Endothelial cell of umbilical vein (primary cell): ENCODE measurements at places on chromosomes 4 and X. TPM values are rescaled to one million over a fixed set of nuclear protein-coding genes. Genes with fewer than 3 reads are reported as not detected.

- no peaks in the 10 kb centered on the region for H3K27me3 ChIP-seq
- H3K4me3 ChIP-seq: no peak overlapping the region
- H3K27ac ChIP-seq: no peak overlapping the region
- peaks cover 2% of the 10 kb centered on the region for H3K4me1 ChIP-seq
These were observed 92.0 kb upstream of the TNIP3 start for GRCh38 chr4:121255986-121256750.

HSFX4 gene
- not detected in 2 replicates for total RNA-seq

DNA sequence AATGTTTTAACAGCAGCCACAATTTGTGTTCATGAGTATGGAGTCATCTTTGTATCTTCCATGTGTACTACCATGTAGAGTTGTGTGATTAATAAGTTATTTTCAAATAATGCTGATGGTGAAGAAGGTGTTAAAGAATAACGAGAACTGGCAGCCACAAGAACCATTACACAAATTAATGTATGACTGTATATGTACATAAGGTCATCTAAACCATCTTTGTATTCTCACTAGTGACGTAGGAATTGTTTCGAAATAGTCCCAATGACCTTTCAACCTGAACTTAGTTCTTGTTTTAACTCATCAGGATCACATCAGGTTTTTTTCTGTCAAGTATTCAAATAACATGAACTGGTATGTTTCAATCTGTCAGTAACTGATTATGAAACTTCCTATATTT is 48.3 kb upstream of the NOCT start:
- H3K27ac ChIP-seq: no peak overlapping the region
- no peaks in the 10 kb centered on the region for H3K36me3 ChIP-seq
- no peak for DNase-seq

DNA sequence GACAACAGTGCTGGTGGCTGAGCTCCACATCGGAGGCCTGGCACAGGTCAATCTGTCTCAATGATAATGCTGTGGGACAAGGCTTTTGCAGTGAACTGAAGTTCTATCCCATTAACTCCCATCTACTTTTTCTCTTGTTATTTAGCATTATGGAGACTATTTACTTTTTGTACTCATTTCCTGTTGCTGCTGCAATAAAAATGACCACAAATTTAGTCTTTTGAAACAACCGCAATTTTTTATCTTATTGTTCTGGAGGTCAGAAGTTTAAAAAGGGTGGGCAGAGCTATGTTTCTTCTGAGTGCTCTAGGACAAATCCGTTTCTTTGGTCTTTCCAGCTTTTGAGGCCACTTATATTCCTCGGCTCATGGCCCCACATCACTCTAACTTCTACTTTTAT is 111.0 kb upstream of the PITX2 start:
- no peaks in the 10 kb centered on the region for H3K36me3 ChIP-seq
- H3K27me3 ChIP-seq: no peaks in the 10 kb centered on the region
- H3K27ac ChIP-seq: no peak overlapping the region
- DNase-seq: peak; percentile 8
- H3K4me1 ChIP-seq: peaks cover 5% of the 10 kb centered on the region

DNA sequence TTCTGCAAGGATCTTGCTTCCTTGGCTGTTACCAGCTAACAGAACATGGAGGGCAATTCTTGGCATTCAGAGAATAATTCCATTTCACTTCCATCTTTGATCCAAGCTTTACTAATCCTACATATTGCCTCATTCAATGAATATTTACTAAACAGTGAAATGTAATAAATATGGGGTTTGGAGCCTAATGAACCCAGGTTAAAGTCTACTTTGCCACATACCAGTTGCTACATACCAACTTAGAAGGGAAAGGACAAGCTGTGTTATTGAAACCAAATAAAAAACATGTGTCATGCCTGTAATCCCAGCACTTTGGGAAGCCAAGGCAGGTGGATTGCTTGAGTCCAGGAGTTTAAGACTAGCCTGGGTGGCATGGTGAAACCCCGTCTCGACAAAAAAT is 265.6 kb downstream of the KLHL13 start:
- DNase-seq: no peak
- no peaks in the 10 kb centered on the region for H3K36me3 ChIP-seq
- H3K27ac ChIP-seq: no peak overlapping the region

DNA sequence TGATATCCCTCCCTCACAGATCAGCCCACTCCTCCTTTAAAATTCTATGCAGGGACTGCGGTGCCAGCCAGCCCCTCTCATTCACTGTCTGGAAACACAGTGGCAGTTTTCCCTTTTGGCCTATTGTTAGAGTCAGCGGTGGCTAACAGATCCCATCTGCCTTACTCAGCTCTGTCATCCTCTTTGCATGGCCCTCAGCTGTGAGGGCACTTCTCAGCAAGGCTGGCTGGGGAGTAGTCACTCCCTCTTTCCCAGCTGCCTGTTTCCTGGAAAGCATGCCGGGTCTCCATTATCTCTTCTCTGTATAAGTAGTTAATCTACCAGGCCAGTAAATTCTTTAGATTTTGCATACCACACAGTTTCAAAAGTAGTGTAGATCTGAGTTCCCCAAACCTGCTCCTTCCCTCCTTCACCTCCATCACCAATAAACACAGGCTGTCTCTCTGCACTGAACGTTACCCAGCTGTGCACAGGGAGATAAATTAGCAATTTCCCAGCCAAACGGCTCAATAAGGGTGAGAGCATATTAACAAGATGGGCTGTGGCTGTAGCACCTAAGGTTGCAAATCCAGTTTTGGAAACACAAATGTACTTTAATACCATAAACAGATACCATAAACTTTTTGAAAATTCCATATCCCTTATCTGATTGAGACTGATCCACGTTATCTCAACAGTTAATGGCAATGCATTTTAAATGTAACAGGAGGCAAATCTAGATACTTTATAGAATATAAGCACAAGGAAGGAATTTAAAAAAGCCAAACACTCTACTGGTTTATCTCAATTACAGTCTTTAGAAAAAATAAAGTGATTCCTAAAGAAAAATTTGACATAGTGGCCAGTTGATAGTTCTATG is 229.3 kb downstream of the ANKRD50 start:
- no peaks in the 10 kb centered on the region for H3K36me3 ChIP-seq
- H3K4me3 ChIP-seq: no peak overlapping the region
- H3K27me3 ChIP-seq: no peaks in the 10 kb centered on the region
- peak; percentile 44 for DNase-seq

DNA sequence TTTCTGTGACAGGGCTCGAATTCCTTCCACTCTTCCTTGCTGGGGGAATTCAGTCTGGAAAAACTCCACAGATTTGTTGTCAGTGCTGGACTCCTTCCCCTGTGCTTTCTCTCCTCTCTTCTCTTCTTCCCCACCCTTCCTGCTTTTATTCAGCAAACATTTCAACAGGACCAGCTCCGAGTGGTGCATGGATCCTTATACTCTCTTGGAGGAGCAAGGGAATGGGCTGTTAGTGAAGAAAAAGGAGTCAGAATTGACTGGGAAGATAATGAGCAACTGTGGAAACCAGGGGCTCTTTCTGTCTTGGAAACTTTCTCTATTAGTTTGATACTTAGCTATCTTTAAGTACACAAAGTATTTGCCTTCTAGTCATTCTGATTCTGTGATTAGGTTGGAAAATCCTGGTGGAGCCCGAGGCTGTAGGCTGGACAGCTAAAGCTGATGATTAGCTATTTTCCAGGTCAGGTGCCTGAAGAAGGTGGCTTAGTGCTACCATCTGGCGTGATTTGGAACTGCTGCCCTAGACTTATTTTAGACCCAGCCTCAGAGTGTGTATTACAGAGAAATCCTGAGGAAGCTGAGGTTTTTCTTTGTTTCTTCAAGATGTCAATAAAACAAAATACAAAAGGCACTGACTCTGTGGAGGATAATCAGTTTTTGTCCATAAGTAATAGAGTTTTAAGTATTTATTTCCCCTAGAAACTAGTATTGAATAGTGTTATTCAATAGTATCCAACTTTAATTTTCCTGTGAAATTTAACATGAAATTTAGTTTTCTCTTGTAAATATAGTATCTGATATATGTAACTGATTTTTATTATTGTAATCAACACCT is 38.4 kb downstream of the NAP1L5 start:
- no peaks in the 10 kb centered on the region for H3K36me3 ChIP-seq
- H3K4me3 ChIP-seq: no peak overlapping the region
- H3K27me3 ChIP-seq: no peaks in the 10 kb centered on the region
- H3K27ac ChIP-seq: no peak overlapping the region
- DNase-seq: peak; percentile 83
- peaks cover 20% of the 10 kb centered on the region for H3K4me1 ChIP-seq
